ENCODE measurements at places on chromosomes 3 and 15.

- DNase-seq = no peak
Measured at GRCh38 chr3:125214738-125215137, 2.2 kb upstream of the SLC12A8 start.

DNA sequence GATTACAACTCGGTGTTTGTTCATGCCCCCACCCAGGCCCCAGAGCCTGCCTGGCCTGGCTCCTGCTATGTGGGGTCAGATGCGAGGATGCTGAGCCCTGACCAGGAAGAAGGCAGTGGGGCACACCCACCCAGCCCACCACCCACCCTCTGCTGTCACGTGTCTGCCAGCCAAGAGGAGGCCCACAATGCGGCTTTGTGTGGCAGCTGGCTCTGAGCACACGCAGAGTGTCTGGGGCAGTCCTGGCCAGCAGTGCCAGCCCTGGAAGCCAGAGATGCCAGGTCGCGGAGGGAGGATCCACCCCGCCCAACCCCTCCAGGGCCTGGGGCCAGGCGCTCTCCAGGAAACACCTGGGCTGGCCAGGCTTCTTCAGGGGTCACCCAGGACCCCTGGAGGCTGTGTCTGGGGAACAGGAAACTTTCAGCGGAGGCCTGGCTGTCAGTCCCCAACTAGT, 26.4 kb upstream of the KLF13 start:
- DNase-seq = no peak

GRCh38 chr3:112321867-112322652, 10.9 kb upstream of the CD200 start:
- no peak for DNase-seq

DNA sequence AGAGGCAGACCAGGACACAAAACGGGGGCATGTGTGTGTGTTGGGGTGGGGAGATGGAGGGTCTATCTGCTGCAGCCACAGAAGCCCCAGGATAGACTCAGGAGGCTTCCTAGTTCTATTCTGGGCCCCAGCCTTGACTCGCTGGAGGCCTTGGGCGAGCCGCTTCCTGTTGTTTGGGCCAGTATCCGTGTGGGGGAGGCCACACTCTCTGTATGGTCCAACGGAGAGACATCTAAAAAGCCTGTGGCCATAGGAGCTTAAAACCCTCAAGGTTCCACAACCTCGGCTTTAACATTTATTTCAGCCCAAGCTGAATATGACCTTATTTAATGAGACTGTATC, 32.8 kb downstream of the POC1A start:
- no peak for DNase-seq
